ENCODE measurements at places on chromosomes 4 and X.

DNA sequence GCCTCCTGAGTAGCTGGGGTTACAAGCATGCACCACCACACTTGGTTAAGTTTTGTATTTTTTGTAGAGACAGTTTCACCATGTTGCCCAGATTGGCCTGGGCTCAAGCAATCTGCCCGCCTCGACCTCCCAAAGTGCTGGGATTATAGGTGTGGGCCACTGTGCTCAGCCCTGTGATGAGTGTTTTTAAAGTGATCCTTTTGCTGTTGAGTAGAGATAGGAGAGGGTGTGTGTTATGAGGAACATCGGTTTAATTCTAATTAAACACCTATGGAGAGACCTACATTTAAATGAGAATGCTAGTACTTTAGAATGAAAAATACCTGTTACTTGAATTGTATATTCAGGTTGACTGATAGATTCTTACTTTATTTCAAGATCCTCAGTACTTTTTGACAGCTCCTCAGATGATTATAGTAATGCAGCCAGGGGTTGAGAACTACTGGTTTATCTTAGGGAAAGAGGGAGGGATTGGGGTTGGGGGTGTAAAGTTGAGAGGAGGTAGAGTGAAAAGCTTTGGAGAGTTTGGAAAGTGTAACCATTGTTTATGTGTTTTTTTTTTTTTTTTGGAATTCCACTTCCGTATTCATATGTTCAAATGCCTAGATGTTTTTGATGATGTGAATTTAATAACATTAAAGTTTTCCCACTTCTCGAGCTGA is 36.8 kb upstream of the DCK start:
- DNase-seq, result no peak

- DNase-seq, result no peak
These were observed 1.8 kb downstream of the DKK2 start for GRCh38 chr4:107034091-107034995.

DNA sequence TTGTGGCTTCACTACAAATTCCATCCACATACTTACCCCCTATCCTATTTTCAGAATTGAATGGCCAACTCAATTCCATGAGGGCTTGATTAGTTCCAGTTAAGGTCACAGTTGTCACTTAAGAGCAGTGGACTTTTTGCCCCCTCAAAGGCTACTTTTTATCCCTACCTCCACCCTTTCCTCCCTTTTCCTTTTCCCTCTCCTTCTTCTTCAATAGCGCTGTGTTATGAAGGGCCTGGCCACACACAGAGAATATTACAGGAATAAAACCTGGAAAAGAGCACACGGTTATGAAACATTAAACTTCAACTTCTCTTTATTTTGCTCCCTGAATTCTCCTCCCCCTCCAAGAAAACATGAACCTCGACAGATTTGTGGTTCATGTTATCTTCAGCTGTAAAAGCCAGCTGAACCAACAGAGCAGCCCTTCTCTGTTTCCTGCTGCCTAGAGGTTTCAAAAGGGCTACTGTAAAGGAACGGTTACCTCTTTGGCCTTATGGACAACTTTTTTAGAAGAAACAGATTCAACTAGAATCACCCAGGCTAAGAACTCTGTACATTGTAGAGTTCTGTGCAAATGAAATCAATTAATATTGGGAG is 87.0 kb upstream of the RPL34 start:
- DNase-seq, result no peak

DNA sequence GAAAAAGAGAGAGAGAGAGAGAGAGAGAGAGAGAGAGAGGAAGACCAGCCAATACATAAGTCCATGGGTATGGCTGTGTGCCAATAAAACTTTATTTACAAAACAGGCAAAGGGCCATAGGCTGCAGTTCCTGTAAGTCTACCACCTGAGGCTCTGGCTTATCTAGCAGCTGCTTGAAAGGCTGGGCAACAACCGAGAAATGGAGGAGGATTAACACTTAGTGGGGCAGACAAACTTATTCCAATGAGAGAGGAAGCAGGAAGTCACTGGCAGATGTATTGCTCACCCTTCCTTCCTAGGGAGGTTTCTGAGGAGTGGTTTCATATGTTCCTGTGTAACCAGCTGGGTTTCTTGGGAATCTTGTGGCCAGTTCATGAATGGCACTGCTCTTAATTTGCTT is 4.7 kb upstream of the GPR143 start:
- DNase-seq, result peak; percentile 58

All from PC-3 (cell line).